ENCODE measurements at places on chromosomes 4 and X.

- no peaks in the 10 kb centered on the region for H3K36me3 ChIP-seq
- DNase-seq, result no peak
- no peak overlapping the region for H3K27ac ChIP-seq
- no peaks in the 10 kb centered on the region for H3K27me3 ChIP-seq
- H3K4me1 ChIP-seq, result no peaks in the 10 kb centered on the region
- H3K4me3 ChIP-seq, result no peak overlapping the region
Observed at GRCh38 chr4:36509845-36510244, 228.4 kb downstream of the DTHD1 start.

DNA sequence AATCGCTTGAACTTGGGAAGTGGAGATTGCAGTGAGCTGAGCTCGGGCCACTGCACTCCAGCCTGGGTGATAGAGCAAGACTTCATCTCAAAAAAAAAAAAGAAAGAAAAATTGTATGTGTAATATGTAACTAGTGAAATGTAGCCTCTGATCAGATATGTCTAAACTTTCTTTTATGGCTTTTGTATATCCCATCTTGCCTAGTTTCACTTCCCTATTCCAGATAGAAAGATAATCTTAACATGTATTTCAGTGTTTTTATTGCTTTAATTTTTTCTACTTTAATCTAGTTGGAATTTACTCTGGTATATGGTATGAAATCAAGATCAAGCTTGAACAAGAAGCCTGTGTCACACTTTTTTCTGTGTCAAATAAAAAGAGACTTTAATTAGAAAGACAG, 1.9 kb upstream of the ZNF41 start:
- H3K27me3 ChIP-seq, result no peaks in the 10 kb centered on the region
- H3K4me3 ChIP-seq, result no peak overlapping the region
- H3K4me1 ChIP-seq, result no peaks in the 10 kb centered on the region
- no peaks in the 10 kb centered on the region for H3K36me3 ChIP-seq
- DNase-seq, result no peak

DNA sequence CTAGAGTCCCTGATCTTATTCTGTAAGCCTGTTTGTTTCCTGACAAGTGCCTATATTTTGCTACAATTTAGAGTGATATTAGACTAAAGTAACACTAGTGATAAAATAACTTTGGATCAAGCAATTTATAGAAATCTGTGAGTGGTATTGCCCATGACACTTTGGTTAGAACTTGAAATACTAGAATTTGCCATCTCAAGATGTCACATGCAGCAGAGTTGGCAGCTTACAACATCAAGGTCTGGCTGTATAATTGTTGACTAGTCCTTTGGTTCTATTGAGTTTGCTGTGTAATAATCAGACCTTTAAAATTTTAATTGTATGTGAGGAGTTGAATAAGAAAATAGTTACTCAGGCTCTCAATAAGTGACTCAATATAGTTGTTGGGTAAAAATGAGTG, 167.1 kb downstream of the RAPGEF2 start:
- H3K4me1 ChIP-seq, result peaks cover 2% of the 10 kb centered on the region
- H3K27ac ChIP-seq, result no peak overlapping the region
- no peak for DNase-seq
- no peak overlapping the region for H3K4me3 ChIP-seq

- DNase-seq, result no peak
- H3K27ac ChIP-seq, result no peak overlapping the region
- no peak overlapping the region for H3K4me3 ChIP-seq
- H3K36me3 ChIP-seq, result no peaks in the 10 kb centered on the region
- no peaks in the 10 kb centered on the region for H3K27me3 ChIP-seq
Observed at GRCh38 chrX:121455890-121456289, 408.5 kb downstream of the GLUD2 start.

DNA sequence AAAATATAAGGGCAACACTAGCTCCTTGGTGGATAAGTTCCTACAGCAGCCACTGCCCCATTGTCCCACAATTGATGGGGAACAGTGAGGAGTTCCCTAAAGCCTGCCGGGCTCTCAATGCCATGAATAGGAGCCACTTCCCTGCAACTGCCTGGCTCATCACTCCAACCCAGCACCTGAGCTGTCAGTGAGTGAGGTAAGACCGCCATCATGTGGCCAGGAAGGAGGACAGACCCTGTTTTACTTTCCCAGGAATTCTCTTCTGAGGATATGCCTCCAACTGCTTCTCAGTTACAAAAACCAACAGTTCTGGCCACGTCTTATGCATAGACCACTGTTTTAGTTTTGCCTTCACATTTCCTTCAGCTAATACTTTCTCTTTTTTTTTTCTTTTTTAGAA, 45.5 kb downstream of the SRPX start:
- no peak overlapping the region for H3K4me3 ChIP-seq
- H3K4me1 ChIP-seq, result no peaks in the 10 kb centered on the region

DNA sequence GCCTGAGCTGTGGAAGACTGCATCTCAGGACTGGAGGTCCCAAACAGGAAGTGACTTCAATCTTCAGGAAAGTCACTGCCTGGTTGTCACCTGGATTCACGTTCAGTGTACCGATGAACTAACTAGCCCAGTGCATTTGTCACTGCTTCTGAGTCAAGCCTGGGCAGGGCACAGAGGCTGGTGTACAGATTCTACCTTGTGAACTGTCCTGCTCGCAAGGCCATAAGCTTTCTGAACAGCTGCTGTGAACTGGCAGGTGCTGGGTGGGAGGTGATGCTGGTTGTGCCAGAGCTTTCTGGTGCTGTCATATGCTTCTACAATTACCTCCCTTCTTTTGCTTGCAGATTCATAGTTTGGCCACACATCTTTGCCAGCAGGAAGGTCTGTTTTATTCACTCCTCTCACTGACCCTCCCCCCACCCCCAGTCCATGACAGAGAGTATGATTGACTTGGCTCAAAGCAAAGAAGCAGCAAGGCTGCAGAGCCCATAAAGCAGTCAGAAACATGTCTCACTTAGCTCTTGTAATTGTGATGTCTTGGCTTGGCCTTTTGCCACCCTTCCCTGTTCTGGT, 40.5 kb downstream of the ZCCHC12 start:
- DNase-seq, result no peak
- H3K4me3 ChIP-seq, result no peak overlapping the region
- no peaks in the 10 kb centered on the region for H3K36me3 ChIP-seq
- no peaks in the 10 kb centered on the region for H3K4me1 ChIP-seq
- H3K27me3 ChIP-seq, result no peaks in the 10 kb centered on the region

GRCh38 chrX:97238632-97239031, 354.9 kb downstream of the RPA4 start:
- peak; percentile 38 for DNase-seq
- H3K27me3 ChIP-seq, result no peaks in the 10 kb centered on the region
- H3K4me3 ChIP-seq, result no peak overlapping the region
- H3K36me3 ChIP-seq, result no peaks in the 10 kb centered on the region
- H3K4me1 ChIP-seq, result no peaks in the 10 kb centered on the region

Data from mesendoderm (in vitro differentiated cells).